Bronchial epithelial cell (primary cell): ENCODE measurements at places on chromosomes 1 and 21. TPM values are rescaled to one million over a fixed set of nuclear protein-coding genes. Genes with fewer than 3 reads are reported as not detected.

Gene OR2AK2
- not detected in 2 replicates for total RNA-seq

GRCh38 chr1:39673215-39673614 is 1.3 kb upstream of the NT5C1A start:
- no peak for DNase-seq

DNA sequence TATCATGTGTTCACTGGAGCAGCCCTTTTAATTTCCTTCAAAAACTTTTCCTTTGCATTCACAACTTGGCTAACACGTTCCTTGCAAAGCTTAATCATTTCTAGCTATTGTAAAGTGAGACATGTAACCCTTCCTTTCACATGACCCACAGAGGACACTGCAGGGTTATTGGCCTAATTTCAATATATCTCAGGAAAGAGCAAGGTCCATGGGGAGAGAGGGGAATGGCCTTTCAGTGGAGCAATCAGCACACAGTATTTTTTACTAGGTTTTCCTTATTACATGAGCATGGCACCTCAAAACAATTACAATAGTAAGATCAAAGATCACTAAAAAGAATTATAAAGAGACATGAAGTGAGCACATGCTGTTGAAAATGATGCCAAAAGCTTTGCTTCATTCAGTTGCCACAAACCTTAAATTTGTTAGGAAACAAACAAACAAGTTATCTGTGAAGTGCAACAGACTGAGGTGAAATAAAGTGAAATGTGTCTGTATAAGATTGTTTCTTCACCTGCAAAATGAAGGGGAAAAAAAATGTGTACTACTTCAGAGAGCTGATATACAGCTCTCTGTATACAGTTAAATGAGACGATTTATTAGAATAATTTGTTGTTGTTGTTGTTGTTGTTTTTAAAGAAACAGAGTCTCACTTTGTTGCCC is 61.5 kb downstream of the EIF4G3 start:
- DNase-seq: no peak

Gene LAD1
- 156 and 220 TPM in 2 replicates for total RNA-seq

Gene RPL5
- total RNA-seq: 2,039 and 2,641 TPM in 2 replicates

DNA sequence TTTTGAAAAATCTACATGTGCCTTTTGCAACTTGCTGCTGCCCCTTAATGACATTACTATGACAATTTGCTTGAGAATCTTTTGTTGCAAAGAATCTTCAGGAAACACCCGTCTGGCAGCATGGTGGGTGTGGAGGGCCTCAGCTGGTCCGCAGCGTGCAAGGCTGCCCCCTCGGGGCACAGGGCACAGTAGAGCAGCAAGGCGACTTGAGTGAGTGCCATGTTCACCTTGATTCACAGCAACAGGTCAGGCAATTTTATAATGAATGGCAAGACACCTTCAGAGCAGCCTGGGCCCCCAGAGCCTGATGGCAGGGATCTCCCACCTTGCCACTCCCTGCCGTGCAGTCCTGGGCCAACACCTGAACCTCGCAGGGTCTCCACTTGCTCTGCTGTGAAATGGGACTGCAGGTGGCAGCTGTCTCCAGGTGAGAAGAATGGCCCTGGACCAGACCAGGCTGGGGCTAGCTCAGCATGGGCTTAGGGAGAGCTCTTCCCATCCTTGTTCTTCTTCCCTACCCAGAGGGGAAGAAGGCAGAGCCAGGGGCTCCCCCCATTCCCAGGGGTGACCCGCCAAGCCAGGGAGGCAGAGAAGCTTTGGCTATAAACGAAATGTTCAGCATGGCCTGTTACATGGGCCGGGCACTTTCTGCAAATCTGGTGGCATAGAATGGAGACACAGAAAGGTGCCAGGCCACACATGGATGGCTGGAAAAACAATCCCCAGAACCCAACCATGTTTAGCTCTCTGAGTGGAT is 34.5 kb upstream of the ACTRT2 start:
- no peak for DNase-seq

Gene IL6R
- total RNA-seq: 47.9 and 70.0 TPM in 2 replicates

DNA sequence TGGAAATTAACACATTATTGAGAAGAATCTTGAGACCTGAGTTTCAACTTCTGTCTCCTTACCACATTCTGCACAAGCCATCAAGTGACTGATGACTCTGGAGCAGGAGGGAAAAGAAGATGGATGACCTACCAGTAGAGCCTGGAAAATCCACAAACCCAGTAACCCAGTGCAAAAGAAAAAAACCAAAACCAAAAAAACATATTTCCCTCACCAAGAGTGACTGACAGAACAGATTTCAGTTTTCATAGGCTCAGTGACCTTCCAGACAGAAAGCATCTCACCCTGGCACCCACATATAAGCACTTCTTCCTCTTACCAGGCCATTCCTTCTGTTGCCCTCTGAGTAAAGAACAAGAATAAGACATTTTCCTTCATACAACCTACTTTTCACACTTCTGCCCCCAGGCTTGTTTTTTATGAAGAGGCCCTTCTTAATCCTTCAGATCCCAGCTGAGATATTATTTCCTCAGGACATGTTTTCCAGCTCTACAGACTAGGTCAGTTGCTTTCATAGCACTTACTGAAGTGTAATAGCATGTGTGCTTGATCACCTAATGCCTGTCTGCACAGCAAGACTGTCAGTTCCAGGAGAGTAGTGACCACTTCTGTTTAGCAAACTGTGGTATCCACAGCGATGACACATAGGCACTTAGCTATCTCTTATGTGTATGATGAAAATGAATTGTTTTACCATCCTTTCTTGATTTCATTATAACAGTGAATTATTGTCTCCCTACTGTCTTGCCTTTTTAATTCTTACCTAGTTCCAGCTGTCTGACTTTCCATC is 4.0 kb downstream of the TSACC start:
- peak; percentile 11 for DNase-seq

GRCh38 chr1:16138772-16139221 is 17.1 kb downstream of the EPHA2 start:
- no peak for DNase-seq

Gene PGLYRP4
- total RNA-seq: 2.0 TPM in 1 of 2 replicates, not detected in the other
